ENCODE measurements at places on chromosomes 13 and 19. TPM values are rescaled to one million over a fixed set of nuclear protein-coding genes. Genes with fewer than 3 reads are reported as not detected.

GRCh38 chr13:19984430-19985218 lies 26.1 kb downstream of the ZMYM2 start:
- DNase-seq = peak; percentile 11

DNA sequence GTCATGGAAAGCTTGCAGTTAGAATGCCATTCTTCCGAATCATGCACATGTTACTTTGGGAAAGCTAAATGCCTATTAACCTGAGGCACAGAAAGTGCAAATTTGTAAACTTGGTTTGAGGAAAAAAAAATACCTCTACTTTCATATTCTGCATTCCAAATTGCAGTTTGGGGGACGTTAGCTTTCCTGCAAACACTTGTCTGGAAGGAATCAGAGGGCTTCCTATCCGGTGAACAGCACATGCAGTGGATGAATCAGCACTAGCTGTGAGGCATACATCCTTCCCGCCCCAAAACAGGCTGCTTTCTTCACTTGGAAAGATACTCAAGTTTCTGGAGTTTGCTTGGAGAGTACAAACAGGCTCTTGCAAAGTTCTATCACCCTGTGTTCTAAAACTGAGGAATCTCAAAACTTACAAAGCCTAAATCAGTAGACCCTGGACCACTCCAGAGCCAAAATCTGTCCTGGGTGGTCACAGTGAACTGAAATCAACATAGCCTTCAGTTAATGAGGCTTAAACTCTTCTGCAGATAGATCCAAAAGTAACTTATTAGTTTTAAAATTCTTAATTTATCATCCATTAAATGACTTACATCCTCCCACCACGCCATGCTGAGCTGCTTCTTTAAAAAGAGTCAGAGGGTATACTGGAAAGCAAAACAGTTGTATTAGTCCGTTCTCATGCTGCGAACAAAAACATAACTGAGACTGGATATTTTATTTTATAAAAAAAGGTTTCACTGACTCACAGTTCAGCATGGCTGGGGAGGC lies 802.3 kb upstream of the ARGLU1 start:
- no peak for DNase-seq

- DNase-seq = no peak
These were observed 543.1 kb upstream of the SLITRK5 start for GRCh38 chr13:87128036-87128435.

Gene KCTD4
- polyA plus RNA-seq = 0.63 TPM

DNA sequence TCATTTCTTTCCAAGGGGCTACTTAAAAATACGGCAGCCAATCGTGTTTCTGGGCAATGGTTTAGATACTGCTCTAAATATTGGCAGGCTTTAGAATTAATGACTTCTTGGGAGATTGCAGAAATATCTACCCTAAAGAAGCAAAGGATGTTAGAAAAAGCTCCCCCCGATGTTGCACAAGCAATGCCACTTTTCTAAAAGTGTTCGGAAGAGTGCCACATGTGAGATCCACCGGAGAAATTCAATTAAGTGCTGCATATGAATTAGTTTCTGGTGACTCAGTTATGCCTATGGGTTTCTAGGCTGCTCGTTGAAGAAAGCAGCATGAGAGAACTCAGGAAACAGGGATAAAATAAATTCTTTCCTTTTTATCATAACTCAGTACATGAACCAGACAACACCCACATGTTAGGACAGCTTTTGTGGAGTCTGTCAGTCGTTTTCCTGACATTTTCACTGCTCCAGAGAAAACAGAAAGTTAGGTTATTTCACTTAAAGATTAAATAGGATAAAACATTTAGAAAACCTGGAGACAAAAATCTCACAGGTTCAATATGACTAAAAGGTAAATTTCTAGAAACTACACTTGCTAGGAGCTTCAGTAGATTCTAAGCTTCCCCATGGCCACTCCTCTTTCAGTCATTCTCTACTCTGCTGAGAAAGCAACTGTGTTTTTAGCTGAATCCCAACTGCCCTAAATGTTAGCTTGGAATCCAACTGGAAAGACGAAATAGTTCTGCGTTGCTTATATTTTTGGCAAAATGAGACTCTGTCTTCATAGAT lies 244.7 kb downstream of the DCLK1 start:
- no peak for DNase-seq

Gene GPR4
- polyA plus RNA-seq = 5.2 TPM

Gene LHB
- polyA plus RNA-seq = 0.38 TPM

Gene EPSTI1
- polyA plus RNA-seq = 13.6 TPM

Gene SUGT1
- 58.7 TPM for polyA plus RNA-seq

All from left kidney (tissue), 8 donors.